ENCODE measurements at places on chromosomes 13 and 19. TPM values are rescaled to one million over a fixed set of nuclear protein-coding genes. Genes with fewer than 3 reads are reported as not detected.

The PALM gene
- not detected for polyA plus RNA-seq

The NFKBIB gene
- polyA plus RNA-seq, result 17.0 TPM

The ZNF763 gene
- 0.57 TPM for polyA plus RNA-seq

The TSSK6 gene
- polyA plus RNA-seq, result 0.88 TPM

The CASP14 gene
- polyA plus RNA-seq, result 207 TPM

The LRG1 gene
- not detected for polyA plus RNA-seq

The FFAR2 gene
- polyA plus RNA-seq, result not detected

The EGLN2 gene
- polyA plus RNA-seq, result 46.7 TPM

The SMIM44 gene
- not detected for polyA plus RNA-seq

The NCR1 gene
- not detected for polyA plus RNA-seq

The NKG7 gene
- polyA plus RNA-seq, result not detected

The ZNF677 gene
- 7.4 TPM for polyA plus RNA-seq

The GNG7 gene
- polyA plus RNA-seq, result 0.02 TPM

The LRRC8E gene
- 6.5 TPM for polyA plus RNA-seq

The F10 gene
- polyA plus RNA-seq, result not detected

The ATP8B3 gene
- polyA plus RNA-seq, result 5.3 TPM

The GRK1 gene
- not detected for polyA plus RNA-seq

Data from mammary epithelial cell (primary cell).